Activated naive CD4-positive, alpha-beta T cell (primary cell): ENCODE measurements at places on chromosomes 7 and 10.

- DNase-seq = no peak
These were observed 520.2 kb upstream of the ZWINT start for GRCh38 chr10:56881218-56881617.

DNA sequence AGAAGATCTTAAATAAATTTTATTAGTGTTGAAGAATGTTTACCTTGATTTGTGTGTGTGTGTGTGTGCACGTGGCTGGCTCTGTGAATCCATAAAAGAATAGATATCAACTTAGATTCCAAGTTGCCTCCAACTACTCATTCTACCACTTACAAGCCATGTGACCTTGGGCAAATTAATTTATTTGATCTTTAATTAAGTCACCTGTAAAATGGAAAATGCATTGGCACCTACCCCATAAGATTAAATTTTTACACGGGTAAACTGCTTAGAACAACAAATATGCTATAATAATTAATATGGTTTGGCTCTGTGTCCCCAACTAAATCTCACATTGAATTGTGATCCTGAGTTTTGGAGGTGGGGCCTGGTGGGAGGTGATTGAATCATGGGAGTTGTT is 604.9 kb upstream of the NRG3 start:
- no peak for DNase-seq

DNA sequence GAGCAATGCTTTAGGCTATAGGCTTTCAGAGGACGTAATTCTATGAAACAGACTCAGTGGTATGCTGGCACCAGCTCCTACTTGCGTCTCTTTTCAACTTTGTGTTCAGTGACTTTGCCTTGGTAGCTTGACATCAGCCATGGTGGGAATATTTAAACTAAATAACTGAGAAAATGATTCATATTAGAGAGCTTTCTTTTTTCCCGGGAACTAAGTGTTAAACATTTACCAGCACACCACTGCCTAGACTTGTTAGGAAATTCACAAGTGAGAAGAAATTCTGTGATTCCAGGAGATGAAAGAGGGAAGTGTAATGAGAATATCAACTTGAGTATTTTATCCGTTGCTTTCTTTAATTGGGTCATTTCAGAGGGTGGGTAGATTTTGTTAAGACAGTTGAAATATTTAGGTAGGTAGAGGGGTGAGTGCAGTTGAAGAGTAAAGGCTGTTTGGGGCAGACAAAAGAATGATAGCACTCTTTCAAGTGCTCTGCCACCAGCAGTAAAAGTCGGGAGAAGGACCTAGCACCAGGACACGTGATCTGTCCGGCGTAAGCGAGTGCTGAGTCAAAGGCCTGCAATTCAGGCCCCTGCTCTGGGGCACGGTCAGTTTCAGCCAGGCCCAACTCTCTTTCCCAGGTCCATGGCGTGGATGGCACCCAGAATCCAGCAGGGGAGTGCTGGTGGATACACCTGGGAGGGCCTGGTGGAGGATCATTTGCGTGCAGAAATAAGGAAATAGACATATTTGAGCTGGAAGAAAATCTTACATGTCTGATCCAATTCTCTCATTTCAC is 206.3 kb downstream of the SNX10 start:
- no peak for DNase-seq

GRCh38 chr10:66463611-66464010 is 462.2 kb upstream of the LRRTM3 start:
- DNase-seq = no peak

DNA sequence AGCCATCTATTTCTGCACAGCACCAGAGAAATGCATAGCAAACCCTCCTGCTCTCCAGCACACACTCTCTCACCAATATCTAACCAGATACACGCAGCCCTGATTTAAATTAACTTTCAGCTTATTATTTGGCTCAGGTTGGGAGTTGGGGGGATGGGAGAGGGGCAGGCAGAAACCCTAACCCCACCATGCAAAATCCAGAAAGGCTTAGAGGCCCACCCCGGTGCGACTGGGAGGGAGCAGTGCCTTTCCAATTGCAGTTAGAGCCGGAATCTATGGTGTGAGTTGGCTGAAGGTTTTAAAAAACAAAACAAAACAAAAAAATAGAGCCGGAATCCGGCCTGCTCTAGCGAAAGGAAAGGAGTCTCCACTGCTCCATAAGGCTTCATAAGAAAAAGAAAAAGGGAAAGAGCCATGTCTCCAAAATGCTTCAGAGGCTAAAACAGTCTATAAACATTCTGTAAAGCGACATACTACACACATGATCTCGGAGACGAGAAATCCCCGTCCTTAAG is 2.9 kb downstream of the IGF2BP3 start:
- no peak for DNase-seq

DNA sequence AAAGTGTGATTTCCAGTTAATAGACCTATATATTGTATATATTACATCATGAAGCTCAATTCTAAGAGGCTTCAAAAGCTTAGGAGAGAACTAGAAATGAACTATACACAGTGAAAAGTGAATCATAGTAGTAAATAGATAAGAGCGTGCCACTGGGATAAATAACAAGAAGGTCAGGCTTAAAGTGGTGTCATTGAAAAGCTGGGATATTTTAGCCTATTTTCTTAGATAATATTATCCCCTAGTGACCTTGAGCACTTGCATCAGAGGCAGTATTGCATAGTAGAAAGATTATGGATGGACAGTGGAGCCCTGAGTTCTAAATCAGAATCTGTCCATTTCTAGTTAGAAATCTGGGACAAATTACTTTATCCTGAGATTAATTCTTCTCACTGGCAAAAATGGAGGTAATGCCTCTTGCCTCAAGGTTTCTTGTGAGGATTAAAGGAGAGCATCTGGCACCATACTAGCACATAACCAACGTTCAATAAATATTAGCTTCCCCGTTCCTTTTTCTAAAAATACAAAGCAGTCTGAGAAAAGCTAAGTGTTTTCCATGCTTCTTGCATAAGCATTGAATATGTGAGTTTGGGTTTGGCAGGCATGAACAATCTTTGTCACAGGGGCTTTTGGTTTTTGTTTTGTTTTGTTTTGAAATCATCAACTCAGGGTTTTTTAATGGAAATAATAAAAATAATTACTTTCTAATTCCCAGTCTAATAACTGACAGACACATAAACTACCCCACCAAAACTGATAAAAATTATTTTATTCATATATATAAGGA is 27.3 kb upstream of the MACC1 start:
- DNase-seq = no peak

GRCh38 chr7:47531584-47532492 is 50.1 kb downstream of the TNS3 start:
- DNase-seq = no peak
